ENCODE measurements at places on chromosomes 7 and 10.

DNA sequence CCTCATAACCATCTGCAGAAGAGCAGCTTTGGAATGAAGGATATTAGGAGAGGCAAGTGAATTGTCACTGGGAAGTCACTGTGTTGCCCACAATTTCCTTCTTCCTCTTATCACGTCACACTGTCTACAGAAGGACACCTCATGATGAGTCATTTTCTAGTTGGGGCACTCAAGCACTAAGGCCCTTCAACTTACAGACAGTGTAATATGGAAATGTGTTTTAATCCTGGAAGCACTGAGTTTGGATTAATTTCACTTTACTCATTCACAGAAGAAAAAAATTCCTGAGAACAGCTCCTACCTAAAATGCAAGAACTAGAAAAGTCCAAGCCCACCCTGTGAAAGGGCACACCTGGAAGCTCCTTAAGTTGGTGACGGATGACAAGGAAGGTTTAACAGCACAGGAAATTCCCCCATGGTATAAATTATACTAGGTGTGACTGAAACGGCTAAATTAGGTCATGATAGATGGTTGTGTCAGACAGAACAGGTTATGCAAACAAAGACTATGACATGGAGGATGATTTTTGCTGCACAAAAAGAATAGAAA is 56.6 kb downstream of the PARD3 start:
- DNase-seq: peak; percentile 32

- DNase-seq: peak; percentile 28
Measured at GRCh38 chr10:3803295-3803926, 18.4 kb upstream of the KLF6 start.

- no peak for DNase-seq
Measured at GRCh38 chr7:108596560-108596959, 26.9 kb downstream of the DNAJB9 start.

DNA sequence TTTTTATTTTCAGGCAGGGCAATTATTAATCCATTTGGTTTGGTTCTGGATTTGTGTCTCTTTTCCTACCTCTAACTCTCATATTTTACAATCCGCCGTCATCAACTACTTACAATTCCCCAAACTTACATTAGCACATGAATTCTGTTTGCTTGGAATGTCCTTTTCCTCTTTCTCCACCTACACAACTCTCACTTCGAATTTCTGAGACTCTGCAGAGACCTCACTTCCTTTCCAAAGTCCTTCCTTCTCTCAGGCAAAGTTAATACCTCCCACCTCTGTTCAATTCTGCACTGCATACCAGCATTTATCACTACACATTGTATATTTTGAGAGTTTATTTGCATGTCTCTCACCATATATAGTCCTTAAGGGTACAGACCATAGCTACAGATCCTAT is 122.7 kb upstream of the LRRTM3 start:
- DNase-seq: no peak

GRCh38 chr7:145092766-145093165 is 256.9 kb upstream of the TPK1 start:
- DNase-seq: no peak

DNA sequence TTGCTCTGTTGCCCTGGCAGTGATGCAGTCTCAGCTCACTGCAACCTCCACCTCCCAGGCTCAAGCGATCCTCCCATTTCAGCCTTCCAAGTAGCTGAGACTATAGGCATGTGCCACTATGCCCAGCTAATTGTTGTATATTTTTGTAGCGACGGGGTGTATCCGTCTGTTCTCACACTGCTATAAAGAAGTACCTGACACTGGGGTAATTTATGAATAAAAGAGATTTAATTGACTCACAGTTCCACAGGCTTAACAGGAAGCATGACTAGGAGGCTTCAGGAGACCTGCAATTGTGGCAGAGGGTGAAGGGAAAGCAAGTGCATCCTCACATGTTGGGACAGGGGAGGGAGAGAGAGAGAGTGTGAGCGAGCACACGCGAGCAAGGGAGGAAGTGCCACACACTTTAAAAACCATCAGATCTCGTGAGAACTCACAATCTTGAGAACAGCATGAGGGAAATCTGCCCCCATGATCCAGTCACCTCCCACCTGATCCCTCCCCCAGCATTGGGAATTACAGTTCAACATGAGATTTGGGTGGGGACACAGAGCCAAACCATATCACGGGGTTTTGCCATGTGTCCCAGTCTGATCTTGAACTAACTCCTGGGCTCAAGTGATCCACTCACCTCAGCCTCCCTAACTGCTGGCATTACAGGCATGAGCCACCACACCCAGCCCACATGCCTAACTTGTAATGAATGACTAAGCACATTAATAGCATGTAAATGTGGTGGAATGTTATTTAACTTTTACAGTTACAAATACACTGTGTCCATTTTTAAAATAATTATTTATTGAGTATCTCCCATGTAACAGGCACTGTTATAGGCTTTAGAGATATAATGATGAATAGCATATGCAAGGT is 65.5 kb downstream of the RALA start:
- DNase-seq: no peak

DNA sequence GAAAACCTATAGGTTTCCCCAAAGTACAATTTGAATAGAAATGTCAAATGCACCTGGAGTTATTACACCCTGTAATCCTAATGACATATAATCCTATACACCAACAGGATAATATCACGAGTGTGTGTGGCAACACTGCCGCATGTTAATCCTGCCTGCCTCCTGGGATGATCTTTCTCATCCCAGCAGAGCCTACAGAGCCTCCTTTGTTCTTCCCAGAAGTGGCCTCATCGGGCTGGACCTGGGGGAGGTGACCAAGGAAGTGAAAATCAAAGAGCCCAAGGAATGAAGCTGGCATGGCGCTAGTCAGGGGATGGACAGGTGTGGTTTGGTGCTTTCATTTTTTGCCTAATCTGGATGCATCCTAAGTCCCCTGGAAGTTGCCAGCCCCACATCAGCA is 29.5 kb upstream of the LEP start:
- no peak for DNase-seq

DNA sequence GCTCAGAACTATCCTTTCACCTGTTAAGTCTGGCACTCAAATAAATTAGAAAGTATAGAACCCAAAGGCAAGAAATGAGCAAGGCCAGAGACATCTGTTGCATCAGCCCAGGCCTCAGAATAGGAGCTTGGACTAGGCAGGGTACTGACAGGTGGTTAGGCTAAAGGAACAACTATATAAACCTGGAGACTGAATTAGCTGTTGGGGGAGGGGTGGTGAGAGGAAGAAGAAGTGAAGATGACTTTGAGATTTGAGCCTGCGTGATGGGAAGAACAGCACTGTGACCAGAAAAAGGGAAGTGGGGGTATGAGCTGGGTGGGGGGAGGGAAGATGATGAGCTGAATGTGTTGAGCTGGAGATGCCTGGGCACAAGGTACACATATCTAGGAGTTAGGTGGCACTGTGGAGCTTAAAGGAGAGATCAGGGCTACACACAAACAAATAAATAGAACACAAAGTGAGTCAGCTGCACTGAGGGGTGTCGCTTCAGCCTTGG is 244.7 kb downstream of the PTEN start:
- peak; percentile 67 for DNase-seq

- DNase-seq: no peak
Measured at GRCh38 chr10:77832238-77832637, 94.3 kb downstream of the DLG5 start.

GRCh38 chr10:132407846-132408278 is 10.9 kb downstream of the PWWP2B start:
- peak; percentile 49 for DNase-seq

DNA sequence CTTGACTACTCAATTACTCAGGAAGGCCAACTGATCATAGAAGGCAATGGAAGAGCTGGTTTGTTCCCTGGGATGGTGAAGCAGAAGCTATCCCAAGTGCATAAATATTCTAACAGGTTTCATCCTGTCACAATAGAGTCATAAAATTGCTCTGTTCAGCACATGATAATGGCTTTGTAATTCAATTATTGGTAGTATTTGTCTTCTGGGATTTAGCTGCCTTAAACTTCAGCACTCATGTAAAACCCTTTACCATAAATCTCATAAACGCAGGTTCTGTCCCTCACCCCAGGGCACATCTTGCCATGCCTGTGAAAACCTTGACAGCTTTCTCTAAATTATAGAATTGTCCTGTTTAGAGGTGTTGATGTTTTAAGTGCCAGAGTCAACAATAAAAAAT is 417.6 kb downstream of the SORCS1 start:
- no peak for DNase-seq

DNA sequence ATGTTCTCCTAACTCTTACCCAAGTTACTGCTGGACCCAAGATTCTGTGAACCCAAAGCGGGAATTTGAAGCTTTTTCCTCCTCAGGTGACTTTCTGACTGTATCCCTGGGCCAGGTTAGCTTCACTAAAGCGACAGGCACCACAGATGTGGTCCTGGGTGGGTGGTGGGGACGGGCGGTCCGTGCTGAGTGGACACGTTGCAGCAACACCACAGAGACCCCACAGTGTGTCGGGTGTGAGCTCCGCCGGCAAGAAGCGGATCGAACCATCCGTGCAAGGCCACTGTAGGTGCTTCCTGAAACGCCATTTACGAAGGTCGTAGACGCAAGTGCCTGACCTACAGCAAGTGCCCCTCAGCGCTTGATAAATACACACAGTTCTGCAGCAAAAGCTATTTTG is 325.9 kb downstream of the ADARB2 start:
- DNase-seq: no peak

- no peak for DNase-seq
Measured at GRCh38 chr7:132367795-132368194, 208.5 kb downstream of the PLXNA4 start.

DNA sequence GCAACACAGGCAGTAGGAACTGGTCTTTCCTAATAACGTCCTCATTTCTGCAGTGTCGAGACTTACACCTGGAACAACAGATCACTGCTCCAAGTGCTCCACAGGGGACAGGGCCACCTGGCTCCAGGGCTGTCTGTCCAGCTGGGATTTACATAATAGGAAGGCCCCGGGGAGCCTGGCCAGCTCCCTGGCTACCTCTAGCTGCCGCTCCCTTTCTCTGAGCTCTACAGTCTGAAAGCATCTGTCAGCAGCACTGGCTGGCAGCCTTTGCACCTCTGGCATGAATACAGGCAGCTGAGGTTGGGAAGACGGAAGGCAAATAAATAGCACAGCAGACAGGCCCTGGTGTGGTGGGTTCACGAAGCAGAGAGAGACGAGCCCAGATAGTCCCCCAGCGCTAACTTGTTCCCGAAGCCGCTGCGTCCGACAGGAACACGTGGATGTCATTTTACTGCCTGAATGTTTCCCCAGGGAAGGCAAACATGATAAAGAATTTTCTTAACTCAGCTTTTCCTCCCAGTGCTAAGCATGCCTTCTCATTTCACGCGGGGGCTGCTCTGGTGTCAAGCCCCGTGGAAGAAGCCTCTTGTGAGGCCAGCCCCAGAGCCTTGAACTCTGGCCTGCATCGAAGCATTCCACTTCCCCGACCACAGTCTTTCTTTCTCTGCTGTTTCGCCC is 105.4 kb downstream of the ITIH5 start:
- no peak for DNase-seq

- no peak for DNase-seq
Measured at GRCh38 chr7:20260223-20260622, 43.0 kb upstream of the MACC1 start.

- DNase-seq: peak; percentile 73
Measured at GRCh38 chr10:128210215-128211063, 84.2 kb upstream of the MKI67 start.

DNA sequence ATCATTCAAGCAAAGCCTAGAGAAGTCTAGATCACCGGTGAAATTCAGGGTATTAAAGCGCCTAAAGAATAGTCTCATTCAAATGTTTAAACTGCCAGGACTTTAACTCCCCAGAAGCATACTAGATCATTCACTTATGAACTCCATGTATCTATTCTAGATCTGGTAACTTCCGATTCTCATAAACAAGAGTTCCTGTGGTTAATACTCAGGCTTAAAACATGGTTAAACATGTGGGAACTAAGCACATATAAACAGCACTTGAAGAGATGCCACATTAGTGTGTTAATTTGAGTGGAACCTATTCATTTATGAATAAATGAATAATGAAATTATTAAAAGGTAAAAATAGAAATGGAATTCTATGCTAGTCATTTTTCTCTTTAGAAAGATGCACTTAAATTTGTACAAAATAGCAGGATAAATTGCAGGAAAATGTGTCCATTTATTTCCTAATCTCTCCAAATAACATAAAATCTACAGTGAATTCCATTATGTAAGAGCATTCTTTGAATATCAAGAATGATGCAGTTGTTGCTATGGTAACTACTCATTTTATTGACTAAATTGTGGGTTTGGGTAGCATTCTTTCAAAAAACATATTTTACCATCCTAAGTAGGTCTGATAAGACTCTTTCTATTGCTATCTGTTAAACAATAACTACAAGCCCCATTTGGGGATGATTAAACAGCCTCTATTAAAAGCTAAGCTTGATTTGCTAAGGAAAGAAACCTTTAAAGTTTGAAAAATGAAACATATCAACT is 147.6 kb upstream of the TMEM168 start:
- no peak for DNase-seq

DNA sequence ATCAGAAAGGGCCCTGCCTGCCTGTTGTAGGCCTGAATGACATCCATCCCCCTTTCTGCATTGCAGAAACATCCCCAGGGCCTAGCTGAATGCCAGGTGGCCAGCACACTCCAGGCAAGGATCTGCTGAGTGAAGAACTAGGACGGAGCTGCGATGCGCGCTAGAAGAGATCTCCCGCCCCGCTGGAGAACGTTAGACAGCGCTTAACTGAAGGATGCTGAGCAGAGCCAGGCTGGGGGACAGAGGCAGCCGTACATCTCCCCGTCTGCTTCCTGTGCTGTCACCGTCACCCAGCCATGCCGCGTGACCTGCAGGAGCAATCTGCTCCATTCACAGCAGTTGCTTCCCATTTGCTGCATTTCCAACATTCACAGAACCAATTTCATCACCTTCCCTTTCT is 73.3 kb downstream of the FAM53B start:
- DNase-seq: peak; percentile 82

DNA sequence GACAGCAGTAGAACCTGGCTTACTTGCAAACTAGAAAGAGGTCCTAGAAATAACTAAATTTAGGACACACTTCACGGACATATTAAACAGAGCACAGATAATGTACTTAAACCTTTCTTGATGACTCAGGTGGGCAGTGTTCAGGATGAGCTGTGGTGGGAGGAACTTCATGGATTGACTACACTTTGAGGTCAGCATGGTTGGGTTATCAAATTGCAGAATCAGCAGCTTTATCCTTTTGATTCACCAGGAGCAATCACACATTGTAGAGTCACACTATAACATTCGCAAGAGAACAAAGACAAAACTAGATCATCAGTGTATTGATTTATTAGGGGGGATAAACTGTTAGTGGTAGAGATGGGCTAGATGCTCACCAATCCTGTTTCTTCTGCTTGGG is 38.6 kb upstream of the AGK start:
- no peak for DNase-seq

DNA sequence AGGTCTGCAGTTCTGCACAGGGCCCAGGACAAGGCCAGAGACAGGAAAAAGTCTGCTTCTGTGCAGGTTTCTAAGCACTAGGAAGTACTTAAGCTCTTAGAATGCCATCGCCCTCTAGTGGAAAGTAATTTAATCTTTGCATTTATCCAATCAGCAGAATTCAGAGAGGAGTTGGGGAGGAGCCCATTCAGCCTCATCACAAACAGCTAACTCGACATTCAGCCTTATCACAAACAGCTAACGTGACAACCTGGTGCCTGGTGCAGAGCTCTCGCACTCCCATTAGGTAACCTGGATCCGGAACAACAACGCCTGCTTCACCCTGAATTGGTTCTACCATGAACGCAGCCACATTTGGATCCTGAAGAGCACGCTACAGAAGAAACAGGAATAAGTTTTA is 15.2 kb downstream of the OAT start:
- DNase-seq: peak; percentile 73

- no peak for DNase-seq
Measured at GRCh38 chr10:76197293-76197692, 765.9 kb downstream of the LRMDA start.

- DNase-seq: peak; percentile 61
Measured at GRCh38 chr10:89909752-89910151, 208.4 kb downstream of the KIF20B start.

All from inflammatory macrophage (primary cell).